ENCODE measurements at places on chromosomes 7 and 10.

- peak; percentile 54 for DNase-seq
These were observed 385.8 kb downstream of the ETV1 start for GRCh38 chr7:13603661-13604060.

DNA sequence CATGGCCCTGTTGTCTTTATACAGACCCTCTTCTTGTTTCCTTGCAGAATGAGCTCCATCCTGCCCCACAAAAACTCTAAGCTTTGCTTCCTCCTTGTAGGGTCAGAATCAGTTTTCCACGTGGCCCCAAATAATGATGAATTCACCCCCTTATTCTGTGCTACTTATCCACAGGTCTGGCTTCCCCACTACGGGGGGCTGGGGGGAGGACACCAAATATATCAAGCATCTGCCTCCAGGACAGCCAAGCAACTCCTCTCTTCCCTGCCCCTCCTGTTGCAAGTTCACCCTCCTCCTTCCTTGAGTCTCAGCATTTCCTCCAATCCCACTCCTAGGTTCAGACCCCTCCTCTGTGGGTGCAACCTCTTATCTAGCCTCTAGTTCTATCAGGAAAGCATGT, 743.3 kb downstream of the GRID1 start:
- no peak for DNase-seq

DNA sequence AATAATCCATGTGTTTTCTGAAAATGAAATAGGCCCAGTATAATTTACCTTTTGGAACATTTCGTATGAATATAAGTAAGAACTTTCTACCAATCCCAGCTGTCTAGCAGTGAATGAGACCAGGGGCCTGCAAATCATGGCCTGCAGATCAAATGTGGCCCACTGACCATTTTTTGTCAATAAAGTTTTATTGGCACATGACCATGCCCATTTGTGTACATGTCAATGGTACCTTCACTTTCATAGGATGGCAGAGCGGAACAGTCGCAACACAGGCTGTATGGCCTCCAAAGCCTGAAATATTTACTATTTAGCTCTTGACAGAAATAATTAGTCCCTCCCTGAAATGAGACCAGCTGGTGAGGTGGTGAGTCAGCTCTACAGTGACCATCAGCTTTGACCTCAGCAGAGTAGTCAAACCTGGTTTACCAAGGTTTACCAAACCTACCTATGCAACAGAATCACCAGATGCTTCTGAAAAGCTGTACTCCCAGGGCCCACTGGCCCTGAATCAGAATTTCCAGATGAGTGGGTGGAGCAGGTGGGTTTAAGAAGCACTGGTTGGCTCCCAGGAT, 13.8 kb upstream of the C10orf90 start:
- no peak for DNase-seq

DNA sequence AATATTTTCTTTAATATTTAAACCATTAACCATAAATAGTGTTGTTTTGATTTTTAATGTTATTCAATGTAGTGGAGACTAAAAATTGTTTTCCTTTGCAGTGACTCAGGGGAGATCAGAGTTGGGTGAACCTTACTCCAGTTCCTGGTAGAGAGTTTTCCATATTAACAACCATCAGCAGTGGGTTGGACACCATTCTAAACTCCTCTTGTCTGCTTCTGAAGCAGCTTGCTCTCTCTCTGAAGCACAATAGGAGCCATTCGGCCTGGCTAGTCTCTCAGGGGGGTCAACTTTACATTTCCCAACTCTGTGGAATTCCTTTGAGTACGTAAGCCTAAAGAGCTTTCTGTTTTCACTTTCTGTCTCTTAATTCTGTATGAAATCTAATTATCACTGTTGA, 9.4 kb upstream of the NRG3 start:
- no peak for DNase-seq

GRCh38 chr7:132475669-132476116, 100.6 kb downstream of the PLXNA4 start:
- peak; percentile 27 for DNase-seq

DNA sequence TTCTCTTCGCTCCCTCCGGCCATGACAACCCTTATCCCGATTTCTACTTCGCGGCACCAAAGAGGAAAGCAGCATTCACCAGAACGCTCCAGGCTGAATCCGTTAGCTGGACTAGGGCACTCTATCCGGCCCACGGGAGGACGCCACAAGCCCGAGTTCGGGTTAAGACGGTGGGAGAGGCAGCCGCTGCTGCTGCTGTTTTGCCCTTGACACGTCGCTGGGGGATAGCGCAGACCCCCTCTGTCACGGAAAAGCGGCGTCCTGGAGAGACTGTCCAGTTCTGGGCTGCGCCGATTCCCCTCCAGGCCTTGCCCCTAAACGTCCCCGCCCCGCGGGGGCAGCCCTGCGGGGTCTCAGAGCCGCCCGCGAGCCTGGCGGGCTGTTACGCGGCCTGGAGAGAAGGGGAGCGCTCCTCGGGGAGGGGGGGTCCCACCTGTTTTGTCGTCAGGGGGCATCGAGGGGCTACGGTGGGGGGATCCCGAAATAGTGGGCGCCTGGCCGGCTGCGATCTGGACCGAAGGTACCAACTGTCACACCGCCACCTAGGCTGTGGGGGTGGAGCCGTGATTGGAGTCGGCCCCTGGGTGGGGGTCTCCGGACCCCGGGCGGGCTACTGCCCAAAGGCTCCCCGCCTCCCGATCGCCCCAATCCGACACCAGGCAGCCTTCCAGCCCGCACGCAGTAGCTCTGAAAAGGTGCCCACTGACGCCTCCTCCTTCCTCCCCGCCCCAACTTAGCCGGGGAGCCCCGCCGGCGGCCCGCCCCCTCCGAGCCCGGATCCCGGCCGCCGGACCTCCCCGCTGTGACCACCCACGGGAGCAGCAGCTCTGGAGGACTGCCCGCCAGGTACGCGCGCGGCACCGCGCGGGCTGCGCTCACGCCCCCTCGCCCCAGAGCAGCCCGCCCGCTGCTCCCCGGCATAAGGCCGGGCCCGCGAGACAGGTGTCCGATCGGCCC, 772 bp downstream of the SGMS1 start:
- peak; percentile 68 for DNase-seq

DNA sequence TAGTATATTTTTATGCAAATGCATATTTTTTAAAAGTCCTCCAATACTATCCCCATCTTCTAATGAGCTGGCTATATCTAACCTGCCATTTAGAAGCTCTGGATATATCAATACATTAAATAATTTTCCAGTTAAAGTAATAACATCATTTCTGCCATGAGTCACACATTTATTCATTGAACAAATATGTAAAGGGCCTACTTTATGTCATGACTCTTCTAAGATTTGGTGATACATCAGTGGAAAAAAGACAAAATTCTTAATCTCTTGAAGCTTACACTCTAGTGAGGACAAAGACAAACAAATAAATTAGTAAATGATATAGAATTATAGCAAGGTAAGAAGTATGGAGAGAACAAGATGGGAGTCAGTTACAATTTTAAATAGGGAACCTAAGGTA, 716.8 kb upstream of the LRRTM3 start:
- DNase-seq = no peak

GRCh38 chr7:130356121-130356875, 11.7 kb downstream of the CPA5 start:
- DNase-seq = peak; percentile 98

Data from astrocyte of the hippocampus (primary cell).